ENCODE measurements at places on chromosomes 6 and 20. TPM values are rescaled to one million over a fixed set of nuclear protein-coding genes. Genes with fewer than 3 reads are reported as not detected.

DNA sequence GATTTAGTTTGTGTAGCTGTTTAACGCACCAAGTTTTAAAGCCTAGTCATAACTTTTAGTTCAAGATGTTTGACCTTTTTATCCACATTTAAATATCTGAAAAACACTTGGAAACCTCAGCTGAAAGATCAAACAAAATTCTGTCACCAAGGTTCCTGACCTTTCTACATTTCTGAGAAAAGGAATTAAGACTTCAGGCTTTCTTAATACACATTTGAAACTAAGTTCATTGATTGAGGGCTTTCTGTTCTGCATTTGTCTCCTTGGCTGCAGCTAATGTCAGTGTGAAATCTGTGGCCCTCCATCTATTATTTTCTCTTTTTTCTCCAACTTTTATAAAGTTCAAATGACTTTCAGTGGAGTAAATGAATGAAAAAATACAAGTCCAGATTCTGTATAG, 22.7 kb upstream of the FBXL4 start:
- no peak overlapping the region for H3K27ac ChIP-seq
- H3K4me3 ChIP-seq, result no peak overlapping the region
- H3K36me3 ChIP-seq, result no peaks in the 10 kb centered on the region
- H3K27me3 ChIP-seq, result no peaks in the 10 kb centered on the region

- H3K27ac ChIP-seq, result peak within 1 kb of the TSS; percentile 69
- H3K36me3 ChIP-seq, result no peaks in the 10 kb centered on the region
- no peak for DNase-seq
- no peaks in the 10 kb centered on the region for H3K27me3 ChIP-seq
- peak within 1 kb of the TSS; percentile 92 for H3K4me3 ChIP-seq
Measured at GRCh38 chr6:35496841-35497570, at the start of gene TEAD3. TEAD3 (minus strand) TSS chr6:35497079.

The GABRR1 gene
- total RNA-seq, result 0.17 TPM

DNA sequence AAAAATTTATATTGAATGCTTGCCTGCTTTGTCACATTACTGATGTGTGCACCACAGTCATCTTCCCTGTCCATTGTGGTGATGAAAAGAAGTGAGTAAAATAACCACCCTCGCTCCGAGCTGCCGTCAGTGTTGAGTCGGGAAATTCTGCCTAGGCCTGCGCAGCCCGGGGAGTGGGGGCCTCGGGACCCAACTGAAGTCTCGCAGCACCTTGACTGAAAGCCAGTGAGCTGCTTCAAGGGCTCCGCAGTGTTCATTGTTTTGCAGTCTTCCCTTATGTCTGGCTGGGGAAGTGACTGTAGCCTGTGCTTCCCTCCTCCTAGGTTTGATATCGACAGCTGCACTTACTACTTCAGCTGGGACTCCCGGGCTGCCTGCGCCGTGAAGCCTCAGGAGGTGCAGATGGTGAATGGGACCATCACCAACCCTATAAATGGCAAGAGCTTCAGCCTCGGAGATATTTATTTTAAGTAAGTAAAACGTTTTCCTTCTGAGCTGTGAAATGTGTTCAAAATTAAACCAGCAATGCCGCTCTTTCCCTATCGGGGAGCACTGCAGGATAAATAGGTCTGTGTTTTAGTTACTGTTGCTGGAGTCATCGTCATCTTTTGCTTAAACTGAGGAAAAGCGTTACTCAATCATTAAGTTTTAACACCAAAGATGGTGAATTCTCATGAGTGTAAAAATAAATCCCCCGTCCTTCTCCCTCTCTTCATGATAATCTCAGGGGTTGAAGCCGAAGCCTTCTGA, 32.7 kb upstream of the SLC22A1 start:
- no peak for DNase-seq
- no peak overlapping the region for H3K4me3 ChIP-seq
- peaks cover 57% of the 10 kb centered on the region for H3K36me3 ChIP-seq
- H3K27me3 ChIP-seq, result no peaks in the 10 kb centered on the region

DNA sequence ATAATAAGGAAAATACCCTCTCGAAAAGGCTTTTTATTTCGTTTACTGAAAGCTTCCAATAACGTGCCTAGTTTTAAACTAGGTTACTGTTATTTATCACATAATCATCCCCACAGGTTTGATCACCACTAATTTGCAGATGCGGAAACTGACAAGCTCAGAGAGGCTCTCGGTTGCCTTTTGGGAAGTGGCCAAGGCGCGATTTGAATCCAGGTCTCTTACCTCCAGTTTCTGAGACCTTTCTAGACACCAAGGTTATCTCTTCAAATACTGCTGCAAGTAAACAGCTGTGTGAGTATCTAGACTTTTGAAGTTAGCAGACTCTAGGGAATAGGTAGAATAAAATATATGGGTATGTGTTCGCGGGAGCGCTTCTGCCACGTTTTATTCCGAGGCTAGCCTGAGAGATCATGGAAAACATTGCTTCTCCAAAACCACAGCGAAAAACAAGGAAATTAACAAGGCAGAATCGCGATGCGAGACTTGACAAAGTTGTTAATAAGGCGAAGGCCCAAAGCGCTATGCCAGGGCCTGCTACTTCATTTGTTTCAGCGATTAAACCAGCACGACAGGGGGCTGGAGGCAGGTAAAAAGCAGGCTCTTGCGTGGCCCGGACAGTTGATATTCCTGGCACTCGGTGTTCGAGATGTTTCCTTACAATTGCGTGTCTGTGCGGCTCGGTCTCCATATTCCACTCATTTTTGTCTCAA, 1.8 kb upstream of the JARID2 start:
- no peak overlapping the region for H3K27ac ChIP-seq
- H3K4me3 ChIP-seq, result peak overlapping the region; percentile 94
- peak; percentile 55 for DNase-seq

DNA sequence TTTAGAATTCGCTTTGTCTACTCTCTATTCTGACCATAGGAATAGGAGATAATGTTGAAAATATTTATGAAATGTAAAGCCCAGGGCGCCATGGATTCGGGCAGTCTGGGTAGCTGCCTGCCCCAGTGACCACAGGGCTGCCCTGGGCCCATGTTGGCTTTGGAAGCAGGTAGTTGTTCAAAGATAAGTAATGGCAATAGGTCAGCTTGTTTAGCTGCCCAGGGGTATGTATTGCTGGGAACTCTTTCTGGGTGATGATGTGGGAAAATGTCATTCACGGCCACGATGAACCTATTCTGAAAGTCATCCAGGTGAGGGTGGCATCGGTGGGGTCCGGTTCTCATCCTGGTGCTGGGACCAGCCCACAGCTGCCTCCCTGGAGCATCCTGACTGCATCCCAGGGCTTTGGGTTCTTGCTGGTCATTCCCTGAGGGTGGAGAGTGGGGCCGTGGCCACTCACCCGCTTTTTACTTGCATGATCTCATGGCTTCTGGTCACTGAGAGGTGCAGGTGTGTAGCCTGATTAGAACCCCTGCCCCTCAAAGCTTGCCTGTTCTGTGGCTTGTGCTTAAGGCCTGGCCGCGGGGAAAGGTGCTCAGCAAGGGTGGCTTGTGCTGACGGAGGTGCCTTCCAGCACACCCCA, 102.8 kb downstream of the ERMARD start:
- H3K36me3 ChIP-seq, result no peaks in the 10 kb centered on the region
- DNase-seq, result no peak
- H3K4me3 ChIP-seq, result no peak overlapping the region
- no peaks in the 10 kb centered on the region for H3K27me3 ChIP-seq
- H3K4me1 ChIP-seq, result no peaks in the 10 kb centered on the region
- H3K27ac ChIP-seq, result no peak overlapping the region

GRCh38 chr20:7031222-7031621, 263.7 kb downstream of the BMP2 start:
- DNase-seq, result no peak
- no peaks in the 10 kb centered on the region for H3K36me3 ChIP-seq
- H3K4me1 ChIP-seq, result no peaks in the 10 kb centered on the region
- no peak overlapping the region for H3K4me3 ChIP-seq
- H3K27me3 ChIP-seq, result no peaks in the 10 kb centered on the region

GRCh38 chr20:25071734-25072133, 10.2 kb downstream of the VSX1 start:
- H3K27me3 ChIP-seq, result peaks cover 4% of the 10 kb centered on the region
- no peaks in the 10 kb centered on the region for H3K4me1 ChIP-seq
- DNase-seq, result peak; percentile 47
- no peak overlapping the region for H3K27ac ChIP-seq
- H3K4me3 ChIP-seq, result no peak overlapping the region
- H3K36me3 ChIP-seq, result no peaks in the 10 kb centered on the region

DNA sequence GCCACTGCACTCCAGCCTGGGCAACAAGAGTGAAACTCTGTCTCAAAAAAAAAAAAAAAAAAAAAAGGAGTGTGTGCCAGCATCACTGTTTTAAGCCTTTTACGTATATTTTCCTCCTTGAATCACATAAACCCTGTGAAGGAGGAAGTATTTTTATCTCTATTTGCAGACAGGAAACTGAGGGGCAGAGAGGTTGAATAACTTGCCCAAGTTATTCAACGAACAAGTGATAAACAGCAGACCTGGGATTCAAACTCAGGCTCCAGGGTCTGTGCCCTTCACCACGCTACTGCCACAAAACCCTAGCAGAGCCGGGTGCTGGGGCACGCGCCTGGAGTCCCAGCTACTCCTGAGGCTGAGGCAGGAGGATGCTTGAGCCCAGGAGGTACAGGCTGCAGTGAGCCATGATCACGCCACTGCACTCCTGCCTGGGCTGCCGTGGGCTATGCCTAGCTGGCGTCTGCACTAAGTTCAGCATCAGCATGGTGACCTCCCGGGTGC, 9.4 kb upstream of the AVP start:
- peaks cover 21% of the 10 kb centered on the region for H3K27me3 ChIP-seq
- no peak overlapping the region for H3K4me3 ChIP-seq
- no peak overlapping the region for H3K27ac ChIP-seq
- H3K4me1 ChIP-seq, result no peaks in the 10 kb centered on the region

The PAX1 gene
- total RNA-seq, result not detected

The TNFRSF6B gene
- total RNA-seq, result not detected

- no peak for DNase-seq
- no peaks in the 10 kb centered on the region for H3K4me1 ChIP-seq
- H3K27me3 ChIP-seq, result no peaks in the 10 kb centered on the region
- H3K36me3 ChIP-seq, result no peaks in the 10 kb centered on the region
Measured at GRCh38 chr20:35290186-35290886, 1.9 kb downstream of the FAM83C start.

DNA sequence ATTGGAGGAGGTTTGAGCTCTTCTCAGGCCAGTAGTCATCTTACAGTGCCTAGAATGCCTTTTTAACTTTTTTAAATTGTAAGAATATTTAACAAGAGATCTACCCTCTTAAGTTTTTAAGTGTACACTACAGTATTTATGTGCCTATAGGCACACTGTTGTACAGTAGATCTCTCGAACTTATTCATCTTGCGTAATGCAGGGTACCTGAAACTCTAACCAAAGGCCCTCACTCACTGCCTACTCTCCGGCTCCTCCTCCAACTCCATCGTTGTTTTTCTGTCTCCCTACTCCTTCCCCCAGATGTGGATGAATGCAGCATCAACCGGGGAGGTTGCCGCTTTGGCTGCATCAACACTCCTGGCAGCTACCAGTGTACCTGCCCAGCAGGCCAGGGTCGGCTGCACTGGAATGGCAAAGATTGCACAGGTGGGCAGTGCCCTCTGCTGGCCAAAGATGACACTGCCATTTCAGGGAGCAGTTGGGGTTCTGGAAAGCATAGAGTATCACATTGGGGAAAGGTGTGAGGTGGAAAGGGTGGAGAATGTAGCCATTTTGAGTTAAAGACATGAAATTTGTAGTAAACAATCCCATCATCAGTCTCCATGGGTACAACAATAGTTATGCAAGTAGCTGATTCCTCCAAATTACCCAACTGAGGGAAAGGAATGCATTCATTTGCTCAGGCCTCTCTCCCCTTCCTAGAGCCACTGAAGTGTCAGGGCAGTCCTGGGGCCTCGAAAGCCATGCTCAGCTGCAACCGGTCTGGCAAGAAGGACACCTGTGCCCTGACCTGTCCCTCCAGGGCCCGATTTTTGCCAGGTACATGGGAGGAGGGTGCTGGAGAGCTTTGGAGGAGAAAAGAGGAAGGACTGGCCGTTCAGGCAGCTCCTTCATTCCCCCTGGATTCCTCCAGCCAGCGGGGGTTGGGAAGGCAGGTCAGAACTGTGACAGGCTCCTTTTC, 18.4 kb upstream of the ZNF76 start:
- peaks cover 40% of the 10 kb centered on the region for H3K4me1 ChIP-seq
- H3K36me3 ChIP-seq, result no peaks in the 10 kb centered on the region
- H3K27me3 ChIP-seq, result peaks cover 25% of the 10 kb centered on the region
- H3K27ac ChIP-seq, result no peak overlapping the region
- peak; percentile 64 for DNase-seq
